Fibroblast of lung (primary cell): ENCODE measurements at places on chromosomes 2 and 18. TPM values are rescaled to one million over a fixed set of nuclear protein-coding genes. Genes with fewer than 3 reads are reported as not detected.

The CDH2 gene
- total RNA-seq = 2.0 and 8.7 TPM in 2 replicates

DNA sequence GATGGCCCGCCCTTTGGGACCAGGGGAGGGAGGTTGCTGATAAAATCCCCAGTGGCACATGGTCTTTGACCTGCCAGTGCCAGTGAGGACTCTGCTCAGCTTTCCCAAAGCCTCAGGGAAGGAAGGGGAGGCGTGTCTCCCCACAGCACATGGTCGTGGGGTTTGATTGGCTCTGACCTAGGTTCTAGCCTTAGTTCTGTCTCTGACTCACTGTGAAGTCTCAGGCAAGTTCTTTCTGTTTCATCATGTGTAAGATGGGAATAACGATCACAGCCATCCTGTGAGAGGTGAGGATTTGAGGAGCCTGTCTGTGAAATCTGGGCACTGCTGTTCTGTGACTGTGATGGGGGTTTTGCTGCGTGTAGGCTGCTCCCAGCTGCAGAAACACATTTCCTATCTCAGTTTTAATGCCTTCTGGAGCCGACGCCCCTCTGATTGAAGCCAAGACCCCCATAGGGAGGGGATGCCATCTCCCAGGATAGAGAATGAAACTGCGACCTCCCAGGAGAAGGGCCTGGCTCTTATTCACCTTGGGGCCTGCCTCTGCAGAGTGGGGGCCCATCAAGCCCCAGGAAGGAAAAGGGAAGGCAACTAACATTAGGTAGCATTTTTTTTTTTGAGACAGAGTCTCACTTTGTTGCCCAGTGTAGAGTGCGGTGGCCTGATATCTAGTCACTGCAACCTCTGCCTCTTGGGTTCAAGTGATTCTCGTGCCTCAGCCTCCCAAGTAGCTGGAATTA is 84.0 kb downstream of the DDX1 start:
- H3K36me3 ChIP-seq = no peaks in the 10 kb centered on the region
- H3K4me1 ChIP-seq = no peaks in the 10 kb centered on the region
- no peak overlapping the region for H3K27ac ChIP-seq
- H3K4me3 ChIP-seq = no peak overlapping the region

DNA sequence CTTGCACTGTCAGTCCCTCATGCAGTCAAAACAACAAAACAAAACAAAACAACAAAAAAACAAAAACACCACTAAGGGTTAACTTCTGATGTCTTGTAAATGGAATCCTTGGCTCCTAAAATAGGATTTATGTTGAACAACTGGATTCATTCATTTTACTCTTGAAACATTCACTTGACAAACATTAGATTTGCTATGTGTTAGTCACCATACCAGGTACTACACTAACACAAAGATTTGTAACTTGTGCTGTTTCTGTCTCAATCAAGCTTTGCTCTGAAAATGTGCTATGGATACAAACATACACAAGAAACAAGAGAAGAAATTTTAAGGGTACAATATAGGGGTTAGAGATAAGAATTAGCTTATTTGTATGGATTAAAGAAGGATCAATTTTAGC is 812.8 kb downstream of the LRP1B start:
- no peak overlapping the region for H3K4me3 ChIP-seq
- H3K27me3 ChIP-seq = no peaks in the 10 kb centered on the region
- H3K4me1 ChIP-seq = no peaks in the 10 kb centered on the region
- no peak overlapping the region for H3K27ac ChIP-seq
- DNase-seq = peak; percentile 33
- no peaks in the 10 kb centered on the region for H3K36me3 ChIP-seq

GRCh38 chr2:47067788-47068407 is 87.2 kb downstream of the STPG4 start:
- H3K27ac ChIP-seq = peak overlapping the region; percentile 95
- no peak overlapping the region for H3K4me3 ChIP-seq
- H3K27me3 ChIP-seq = no peaks in the 10 kb centered on the region
- DNase-seq = no peak
- H3K4me1 ChIP-seq = peaks cover 65% of the 10 kb centered on the region
- H3K36me3 ChIP-seq = peaks cover 3% of the 10 kb centered on the region
